ACHN (cell line): ENCODE measurements at places on chromosomes 12 and 14.

- DNase-seq = peak; percentile 89
These were observed 34.8 kb upstream of the FRMD6 start for GRCh38 chr14:51616724-51617409.

GRCh38 chr12:43285159-43285598 lies 266.8 kb downstream of the ADAMTS20 start:
- no peak for DNase-seq

- DNase-seq = peak; percentile 77
These were observed 778 bp downstream of the TCP11L2 start for GRCh38 chr12:106303202-106303820.

DNA sequence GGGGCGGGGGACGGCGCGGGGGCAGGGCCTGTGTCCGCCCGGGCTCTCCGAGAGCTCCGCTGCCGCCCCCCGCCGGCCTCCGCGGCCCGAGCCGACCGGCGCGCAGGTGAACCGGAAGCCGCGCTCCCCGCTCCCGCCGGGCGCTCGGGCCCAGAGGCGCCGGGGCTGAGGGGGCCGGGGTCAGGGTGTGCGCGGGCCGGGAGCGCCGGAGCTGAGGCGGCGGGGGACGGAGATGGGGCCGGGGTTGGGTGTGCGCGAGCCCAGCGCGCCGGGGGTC lies 431 bp downstream of the HIP1R start:
- DNase-seq = peak; percentile 53

DNA sequence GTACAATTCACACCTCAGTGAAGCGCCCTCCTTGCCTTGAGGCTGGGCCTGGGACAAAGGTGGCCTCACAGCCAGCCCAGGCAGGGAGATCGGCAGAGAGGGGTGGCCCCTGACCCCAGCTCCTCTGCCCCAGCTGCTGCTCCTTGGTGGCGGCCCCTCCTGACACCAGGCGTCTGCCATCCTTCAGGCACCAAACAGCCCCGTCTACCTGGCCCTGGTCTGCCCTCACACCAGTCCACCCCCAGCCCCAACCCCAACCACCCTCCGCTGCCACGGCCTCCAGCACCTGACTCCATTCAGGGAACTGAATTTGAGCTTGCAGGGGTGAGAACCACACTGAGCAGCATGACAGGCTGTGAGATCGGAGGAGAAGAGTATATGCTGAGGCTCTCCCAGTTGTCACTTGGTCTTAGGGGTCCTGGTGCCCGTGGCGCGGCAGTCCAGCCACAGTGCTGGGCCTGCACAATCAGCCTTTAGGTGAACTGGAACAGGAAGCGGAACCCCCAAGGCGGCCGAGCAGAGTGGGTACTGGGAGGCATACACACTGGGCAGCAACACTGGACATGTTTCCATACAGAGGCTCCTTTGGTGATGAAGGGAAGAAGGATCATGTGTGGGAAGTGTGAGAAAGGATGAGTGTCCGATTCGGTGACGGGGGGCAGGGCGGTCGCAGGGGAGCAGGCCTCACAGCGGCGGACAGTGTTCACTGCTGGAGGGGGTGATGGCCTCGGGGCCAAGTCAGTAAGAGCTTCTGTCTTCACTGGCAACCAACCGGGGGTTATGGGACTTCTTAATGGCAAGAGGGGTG lies 18.7 kb downstream of the ZFYVE21 start:
- DNase-seq = no peak

DNA sequence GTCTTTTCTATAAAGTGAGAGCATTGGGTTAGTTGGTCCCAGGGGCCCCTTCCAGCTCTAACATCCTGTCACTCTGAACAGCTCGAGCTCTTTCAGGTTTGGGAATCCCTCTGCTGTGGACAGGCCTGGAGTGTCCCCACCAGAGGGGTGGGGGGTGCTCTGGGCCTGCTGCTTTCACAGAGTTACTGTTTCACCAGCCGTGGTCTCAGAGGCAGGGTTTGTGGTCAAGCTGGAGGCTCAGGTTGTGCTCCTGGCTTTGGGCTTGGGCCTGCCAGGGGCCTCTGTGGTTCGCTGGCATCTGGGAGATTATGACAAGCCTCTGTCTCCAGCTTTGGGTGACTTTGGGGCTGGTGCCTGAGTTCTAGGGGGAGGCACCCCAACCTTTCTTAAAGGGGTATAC lies 59.6 kb downstream of the FBXL14 start:
- peak; percentile 76 for DNase-seq

- DNase-seq = peak; percentile 6
These were observed 234.4 kb downstream of the SEC23A start for GRCh38 chr14:38868399-38869290.

DNA sequence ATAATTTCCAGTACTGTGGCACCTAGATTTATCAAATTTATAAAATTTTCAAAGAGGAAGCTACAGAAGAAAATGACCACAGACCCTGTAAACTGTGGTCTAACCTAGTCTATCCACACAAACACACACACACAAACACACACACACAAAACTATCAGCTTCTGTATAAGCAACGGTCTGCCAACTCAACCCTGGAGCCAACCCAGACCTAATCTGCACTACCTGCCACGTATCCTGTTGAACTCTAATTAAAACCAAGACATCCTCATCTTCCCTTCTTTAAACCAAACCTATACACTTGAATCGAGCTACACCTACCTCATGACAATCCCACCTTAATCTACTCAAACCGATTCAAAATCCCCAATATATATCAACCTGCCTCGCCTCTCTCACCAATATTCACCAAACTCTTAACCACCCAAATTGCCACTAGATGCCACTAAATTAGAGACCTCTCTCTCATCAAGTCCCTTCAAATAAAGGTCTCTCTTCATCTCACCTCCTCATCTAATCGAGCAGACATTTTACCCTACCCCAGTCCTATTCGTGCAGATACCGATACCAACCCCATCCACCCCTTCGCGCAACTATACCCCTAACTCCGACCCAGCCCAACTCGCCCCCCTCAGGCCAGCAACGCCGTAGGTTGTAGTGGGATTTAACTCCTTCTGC lies 808 bp downstream of the ACIN1 start:
- DNase-seq = no peak

GRCh38 chr14:103398427-103399195 lies 13.4 kb downstream of the MARK3 start:
- peak; percentile 34 for DNase-seq

DNA sequence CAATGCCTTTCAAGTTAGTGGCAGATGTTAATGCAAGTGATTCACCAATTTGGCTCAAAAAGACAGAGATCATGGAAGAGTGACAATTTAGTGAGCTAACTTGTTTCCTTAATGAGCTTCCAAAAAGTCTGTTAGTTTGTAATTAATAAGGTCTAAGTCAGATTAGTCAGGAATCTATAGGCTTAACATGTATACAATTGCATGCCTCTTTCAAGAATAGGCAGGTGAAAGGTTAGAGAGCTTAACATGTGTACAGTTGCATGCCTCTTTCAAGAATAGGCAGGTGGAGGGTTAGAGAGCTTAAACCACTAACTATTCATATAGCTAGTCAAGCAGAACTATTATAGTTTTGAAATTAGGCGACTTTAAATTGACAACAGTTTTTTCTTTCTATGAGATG lies 663.8 kb downstream of the C12orf50 start:
- no peak for DNase-seq

DNA sequence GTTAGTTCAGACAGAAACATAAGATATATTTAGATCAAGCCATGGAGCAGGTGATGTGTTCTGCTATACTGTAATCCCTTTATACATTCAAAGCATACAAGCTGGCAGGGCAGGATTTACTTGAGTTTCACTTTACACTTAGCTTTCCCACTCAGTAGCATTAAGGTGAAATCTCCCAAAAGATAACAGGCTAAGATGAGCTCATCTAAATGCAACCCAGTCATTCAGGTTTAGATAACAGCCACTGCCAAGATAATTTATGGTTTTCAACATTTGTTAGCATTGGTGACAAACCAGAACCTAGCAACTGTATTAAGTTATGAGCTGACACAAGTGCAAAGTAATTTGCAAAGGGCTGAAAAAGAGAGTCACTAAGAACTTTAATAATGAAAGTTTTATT lies 925.1 kb upstream of the ATXN7L3B start:
- no peak for DNase-seq

- DNase-seq = no peak
These were observed 136.4 kb downstream of the CEP128 start for GRCh38 chr14:80805136-80805535.

DNA sequence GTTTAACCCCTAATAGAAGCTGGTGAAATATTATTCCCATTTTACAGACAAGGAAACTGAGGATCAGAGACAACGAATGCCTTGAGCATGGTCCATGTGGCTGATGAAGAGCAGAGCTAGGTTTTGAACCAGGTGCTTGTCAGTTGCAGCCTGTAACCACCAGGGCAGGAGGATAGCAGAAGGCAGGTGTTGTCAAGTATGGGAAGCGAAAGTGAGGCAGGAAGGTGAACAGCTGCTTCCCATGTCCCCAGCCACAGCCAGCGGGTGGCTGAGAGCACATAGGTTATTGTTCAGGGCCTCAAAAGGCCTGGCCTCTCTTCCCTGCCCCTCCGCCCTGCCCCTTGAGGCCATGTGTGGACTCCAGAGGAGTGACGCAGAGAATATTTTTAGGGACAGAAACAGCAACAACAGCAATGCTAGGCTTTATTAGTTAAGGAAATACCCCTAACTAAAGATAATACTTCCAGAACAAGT lies 39.6 kb downstream of the IQSEC3 start:
- DNase-seq = no peak

DNA sequence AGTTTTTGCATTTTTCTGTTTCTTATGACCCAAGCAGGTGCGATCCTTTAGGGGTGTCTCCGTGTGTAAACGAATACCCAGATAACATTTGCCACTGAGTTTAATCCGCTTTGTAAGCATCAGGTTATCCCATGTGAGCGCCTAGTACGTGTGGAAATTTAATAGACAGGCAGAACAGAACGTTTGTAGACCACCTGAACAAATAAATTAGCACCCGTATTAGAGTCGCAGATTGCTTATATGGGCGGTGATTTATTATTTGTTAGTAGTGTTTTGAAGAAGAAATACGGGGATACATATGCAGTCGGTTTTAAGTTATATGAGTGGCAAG lies 325 bp downstream of the C12orf60 start:
- DNase-seq = no peak

GRCh38 chr12:107610021-107610859 lies 75.4 kb upstream of the PWP1 start:
- peak; percentile 47 for DNase-seq

DNA sequence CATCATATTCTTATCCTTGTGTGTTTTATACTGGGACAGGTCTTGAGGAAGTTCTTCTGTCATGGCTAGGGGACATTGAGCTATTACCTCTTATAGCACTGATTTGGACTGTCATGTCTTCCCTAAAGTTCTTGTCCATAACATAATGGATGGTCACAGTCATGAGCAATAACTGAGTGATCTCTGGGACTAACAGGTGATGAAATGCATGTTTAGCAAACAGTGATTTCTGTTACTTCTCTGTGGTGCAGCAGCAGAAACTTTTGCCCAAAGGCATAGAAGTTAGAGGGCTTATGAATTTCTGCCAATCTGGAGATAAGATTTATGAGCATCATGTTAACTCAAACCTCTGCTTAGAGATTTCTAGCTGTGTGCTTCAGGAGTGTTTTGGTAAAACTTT lies 5.9 kb downstream of the ADIPOR2 start:
- DNase-seq = no peak

DNA sequence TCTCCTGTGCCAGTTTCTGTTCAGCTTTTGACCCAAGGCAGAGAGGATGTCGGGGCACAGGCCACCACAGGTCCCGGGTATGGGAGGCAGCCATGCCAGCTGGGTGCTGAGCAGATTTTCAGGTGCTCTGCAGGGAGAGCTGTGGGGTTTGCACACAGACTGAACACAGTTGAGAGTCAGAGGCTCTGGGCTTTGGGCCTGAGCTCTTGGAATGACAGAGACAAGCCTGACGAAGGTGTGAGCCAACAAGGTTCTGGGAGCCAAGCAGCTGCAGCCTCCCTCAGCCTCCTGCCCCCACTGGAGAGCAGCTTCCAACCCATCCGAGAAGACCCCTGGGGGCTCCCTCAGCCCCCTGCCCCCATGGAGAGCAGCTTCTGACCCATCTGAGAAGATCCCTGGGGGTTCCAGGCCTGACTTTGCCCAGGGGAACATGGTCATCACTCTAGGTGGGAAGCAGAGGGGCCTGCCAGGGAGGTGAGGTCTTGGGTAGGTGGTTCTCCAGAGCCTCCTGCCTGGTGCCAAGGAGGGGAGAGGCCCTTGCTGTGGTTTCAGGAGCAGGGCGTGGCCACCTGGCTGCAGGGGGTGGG lies 13.8 kb downstream of the FBRSL1 start:
- no peak for DNase-seq

DNA sequence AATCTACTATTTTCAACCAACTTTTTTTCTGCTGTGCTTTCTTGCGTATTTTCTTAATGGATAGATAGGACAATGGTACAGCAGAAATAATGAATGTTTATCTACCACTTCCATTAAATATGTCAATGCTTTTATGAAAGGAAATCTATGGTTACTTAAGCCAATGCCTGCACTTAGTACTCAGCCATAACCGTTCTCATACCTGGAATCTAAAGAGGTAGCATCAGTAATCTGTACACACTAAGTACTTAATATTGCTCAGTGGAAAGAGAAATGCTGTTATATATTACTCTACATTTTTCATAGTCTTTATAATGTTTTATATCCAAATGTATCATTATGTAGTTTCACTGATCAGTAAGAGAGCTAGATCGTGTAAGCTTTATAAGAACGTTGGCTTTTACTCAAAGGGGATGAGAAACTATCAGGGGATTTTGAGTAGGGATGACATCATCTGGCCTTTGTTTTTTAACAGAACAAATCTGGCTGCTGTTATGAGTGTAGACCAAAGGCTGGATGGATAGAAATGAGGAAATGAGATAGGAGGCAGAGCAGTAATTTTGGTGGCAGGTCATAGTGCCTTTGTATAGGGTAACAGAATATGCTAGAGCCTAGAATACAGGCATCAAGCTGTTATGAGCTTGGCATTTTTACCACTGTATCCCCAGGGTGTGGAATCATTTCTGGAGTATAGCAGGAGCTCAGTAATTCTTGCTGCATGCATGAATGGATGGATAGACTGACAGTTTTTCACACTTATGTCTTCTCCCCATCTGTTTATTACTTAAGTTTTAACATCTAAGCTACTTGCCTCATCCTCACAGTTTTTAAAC lies 34.0 kb downstream of the ALG10B start:
- DNase-seq = no peak

- no peak for DNase-seq
These were observed 6.3 kb upstream of the TUBA1B start for GRCh38 chr12:49137476-49137875.

GRCh38 chr12:3668479-3669165 lies 84.3 kb downstream of the CRACR2A start:
- no peak for DNase-seq

- DNase-seq = no peak
These were observed 65.3 kb downstream of the MSRB3 start for GRCh38 chr12:65343801-65344200.
